ENCODE measurements at places on chromosomes 12 and 14.

DNA sequence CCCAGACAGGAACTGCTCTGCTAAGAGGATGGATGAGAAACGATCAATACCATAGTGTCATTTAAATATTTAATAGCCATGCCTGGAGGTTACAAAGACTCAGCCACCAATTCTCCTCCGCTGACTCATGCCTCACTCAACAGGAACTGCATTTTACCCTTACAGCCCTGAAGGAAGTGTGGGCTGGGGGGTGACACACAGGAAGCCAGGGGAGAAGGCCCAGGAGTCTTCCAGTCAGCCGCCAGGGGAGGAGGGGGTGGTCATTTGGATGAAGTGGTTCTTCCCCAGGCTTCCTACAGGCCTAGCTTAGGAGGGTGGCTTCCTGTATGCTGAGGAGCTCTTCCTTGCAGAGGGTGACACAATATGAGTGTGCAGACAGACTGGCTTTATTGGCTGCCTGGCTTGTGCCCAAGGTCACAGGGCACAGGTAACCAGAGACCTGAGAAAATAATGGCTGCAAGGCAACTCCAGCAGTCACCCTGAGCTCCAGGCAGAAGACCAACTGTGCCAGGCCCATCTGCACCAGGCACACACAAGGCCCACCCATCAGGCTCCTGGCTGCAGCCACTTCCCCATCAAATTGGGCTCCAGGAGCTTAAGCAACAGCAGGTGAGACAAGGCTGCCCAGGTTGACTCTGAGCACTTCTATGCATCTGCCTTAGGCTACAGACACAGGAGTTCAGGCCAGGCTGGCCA lies 30.6 kb upstream of the RPLP0 start:
- no peak for DNase-seq

GRCh38 chr12:92271341-92271740 lies 125.7 kb upstream of the BTG1 start:
- DNase-seq, result no peak

GRCh38 chr14:93369713-93370266 lies 22.8 kb downstream of the COX8C start:
- DNase-seq, result peak; percentile 85

DNA sequence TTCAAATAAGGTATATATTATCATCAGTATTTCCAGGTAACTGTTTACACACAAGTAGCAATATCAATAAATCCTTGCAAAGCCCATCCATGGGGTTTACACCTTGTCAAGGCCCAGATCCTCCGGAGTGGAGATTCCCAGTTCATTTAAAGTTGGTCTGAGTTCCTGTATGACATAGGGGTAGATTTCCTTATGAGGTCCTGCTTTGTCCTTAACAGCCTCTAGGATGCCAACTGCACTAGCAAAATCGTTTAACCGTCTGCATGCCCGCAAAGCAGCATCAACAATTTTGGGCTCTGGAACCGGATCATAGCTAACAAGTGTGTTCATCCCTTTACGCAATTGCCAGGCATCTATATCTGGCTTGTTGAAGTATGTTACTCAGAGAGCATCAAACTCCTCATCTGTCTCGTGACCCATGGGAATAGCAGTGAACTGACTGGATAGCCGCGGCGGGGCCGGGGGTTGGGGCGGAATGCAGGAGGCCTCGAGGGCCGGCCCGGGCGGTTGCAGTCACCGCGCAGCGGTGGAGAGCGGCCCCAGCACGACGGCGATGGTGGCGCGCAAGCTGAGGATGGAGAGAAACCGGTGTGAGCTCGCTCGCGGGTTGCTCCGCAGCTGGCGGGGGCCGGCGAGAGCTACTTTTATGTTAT lies 30.6 kb upstream of the FBXO34 start:
- no peak for DNase-seq

GRCh38 chr12:116074686-116075085 lies 202.8 kb downstream of the MED13L start:
- DNase-seq, result no peak
